ENCODE measurements at places on chromosomes 3 and 15.
A peak's percentile ranks its signal among the peaks of the same experiment; 100 is the strongest.

GRCh38 chr3:142118911-142119310 lies 30.4 kb downstream of the TFDP2 start:
- DNase-seq: no peak

- DNase-seq: no peak
These were observed 194.2 kb downstream of the MTHFS start for GRCh38 chr15:79702621-79703020.

DNA sequence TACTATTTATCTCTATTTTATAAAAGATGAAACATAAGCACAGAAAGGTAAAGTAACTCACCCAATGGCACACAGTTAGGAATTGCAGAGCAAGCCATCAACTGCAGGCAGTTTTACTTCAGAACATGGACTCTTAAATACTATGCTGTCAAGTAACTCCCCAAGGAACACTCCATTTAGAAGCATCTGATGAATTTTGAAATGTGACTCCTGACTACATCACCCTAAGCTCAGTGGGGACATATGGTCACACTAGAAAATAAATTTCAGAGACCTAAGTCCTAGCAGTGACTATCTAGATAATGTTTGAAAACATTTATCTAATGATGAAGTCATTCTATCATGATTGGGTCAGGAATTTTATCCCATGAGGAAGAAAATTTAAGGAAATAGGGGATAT lies 272.8 kb upstream of the ARRDC4 start:
- DNase-seq: no peak

- DNase-seq: no peak
These were observed 536.3 kb upstream of the NAALADL2 start for GRCh38 chr3:174322789-174323188.

- no peak for DNase-seq
These were observed 76.0 kb downstream of the CFAP20DC start for GRCh38 chr3:58973796-58974195.

GRCh38 chr3:82002491-82002890 lies 241.0 kb upstream of the GBE1 start:
- no peak for DNase-seq

- no peak for DNase-seq
These were observed 16.4 kb upstream of the LRIG1 start for GRCh38 chr3:66517241-66517640.

GRCh38 chr3:9550999-9551398 lies 2.6 kb downstream of the LHFPL4 start:
- DNase-seq: no peak

DNA sequence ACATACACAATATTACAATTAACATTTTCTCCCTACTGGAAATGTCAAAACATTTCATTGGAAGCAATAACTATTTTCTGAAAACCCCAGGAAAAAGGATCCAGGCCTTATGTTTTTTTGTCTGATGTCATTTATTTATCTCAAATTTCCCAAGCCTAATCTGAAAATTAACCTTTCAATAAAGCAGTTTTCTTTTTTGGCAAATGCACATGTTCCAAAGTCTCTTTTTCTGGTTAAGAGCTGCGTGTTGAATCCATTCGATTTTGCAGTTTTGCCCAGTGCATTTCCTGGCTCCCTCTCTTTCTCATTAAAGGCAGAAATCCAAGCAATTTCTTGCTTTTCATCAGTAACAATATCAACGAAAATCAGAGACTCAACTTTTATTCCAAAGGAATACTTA lies 222.3 kb downstream of the NR1D2 start:
- DNase-seq: no peak

- DNase-seq: peak; percentile 12
These were observed 99.5 kb downstream of the SNRPN start for GRCh38 chr15:25054329-25054728.

GRCh38 chr15:44775953-44776352 lies 39.6 kb downstream of the TRIM69 start:
- no peak for DNase-seq

DNA sequence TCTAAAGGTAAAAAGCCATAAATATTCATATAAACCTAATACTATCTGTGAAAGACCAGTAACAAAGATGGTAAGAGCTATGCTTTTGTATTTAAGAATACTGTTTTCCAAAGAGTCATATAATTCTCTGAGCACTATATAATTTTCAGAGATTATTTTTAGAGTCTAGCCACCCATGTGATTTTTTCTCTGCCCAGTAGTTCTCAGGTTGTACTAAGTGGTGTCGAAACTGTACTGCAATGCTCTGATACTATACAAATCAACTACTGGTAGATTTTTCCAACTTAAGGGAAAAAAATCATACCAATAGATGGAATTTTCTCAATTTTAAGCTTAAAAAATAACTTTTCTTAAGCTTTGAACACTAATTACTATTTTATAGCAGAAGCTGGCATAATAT lies 104.8 kb downstream of the MYO5A start:
- DNase-seq: no peak

DNA sequence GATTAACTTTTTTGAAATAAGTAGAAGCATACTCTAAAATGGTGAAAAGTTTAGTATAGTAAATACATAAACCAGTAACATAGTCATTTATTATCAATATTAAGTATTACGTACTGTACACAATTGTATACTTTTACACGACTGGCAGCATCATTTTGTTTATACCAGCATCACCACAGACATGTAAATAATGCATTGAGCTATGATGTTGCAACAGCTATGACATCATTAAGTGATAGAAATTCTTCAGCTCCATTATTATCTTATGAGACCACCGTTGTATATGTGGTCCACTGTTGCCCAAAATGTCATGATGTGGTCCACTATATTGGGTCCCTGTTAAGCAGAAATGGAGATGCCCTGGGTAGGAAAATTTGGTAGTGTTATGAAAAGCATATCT lies 51.3 kb downstream of the DRD3 start:
- DNase-seq: no peak

GRCh38 chr3:197124713-197125112 lies 95.1 kb upstream of the MELTF start:
- no peak for DNase-seq

- DNase-seq: no peak
These were observed 7.8 kb upstream of the POMGNT2 start for GRCh38 chr3:43113671-43114070.

GRCh38 chr3:58180099-58180880 lies 30.5 kb downstream of the DNASE1L3 start:
- DNase-seq: no peak

- no peak for DNase-seq
These were observed 178.3 kb downstream of the IGF1R start for GRCh38 chr15:98826658-98827057.

GRCh38 chr3:49104427-49105291 lies at the start of gene QARS1:
TSS of gene QARS1 (minus strand) at chr3:49104757. CDS start at chr3:49104733, 24 bp downstream.
- DNase-seq: peak; percentile 86

DNA sequence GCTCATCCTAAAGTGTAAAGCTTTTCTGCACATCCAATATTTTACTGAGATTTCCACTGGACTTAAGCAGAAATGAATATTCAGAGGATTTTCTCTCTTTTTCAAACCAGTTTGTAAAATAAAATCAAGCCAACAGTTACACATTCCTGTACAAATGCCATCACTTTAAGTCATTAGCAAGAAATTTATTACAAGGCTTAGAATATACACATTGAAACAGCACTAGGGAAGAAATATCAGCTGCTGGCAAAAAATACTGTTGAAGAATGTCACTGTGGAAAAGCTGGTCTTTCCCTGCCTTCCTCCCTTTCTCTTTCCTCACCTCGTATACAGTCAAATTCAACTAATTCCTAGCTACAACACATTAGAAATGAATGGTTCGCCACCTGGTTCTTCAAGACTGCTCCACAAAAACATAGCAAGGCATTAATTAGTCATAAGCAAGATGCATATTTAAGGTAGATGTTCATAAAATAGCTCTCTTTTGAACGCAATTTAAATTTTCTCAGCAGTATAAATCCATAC lies 21.3 kb downstream of the PLOD2 start:
- no peak for DNase-seq

DNA sequence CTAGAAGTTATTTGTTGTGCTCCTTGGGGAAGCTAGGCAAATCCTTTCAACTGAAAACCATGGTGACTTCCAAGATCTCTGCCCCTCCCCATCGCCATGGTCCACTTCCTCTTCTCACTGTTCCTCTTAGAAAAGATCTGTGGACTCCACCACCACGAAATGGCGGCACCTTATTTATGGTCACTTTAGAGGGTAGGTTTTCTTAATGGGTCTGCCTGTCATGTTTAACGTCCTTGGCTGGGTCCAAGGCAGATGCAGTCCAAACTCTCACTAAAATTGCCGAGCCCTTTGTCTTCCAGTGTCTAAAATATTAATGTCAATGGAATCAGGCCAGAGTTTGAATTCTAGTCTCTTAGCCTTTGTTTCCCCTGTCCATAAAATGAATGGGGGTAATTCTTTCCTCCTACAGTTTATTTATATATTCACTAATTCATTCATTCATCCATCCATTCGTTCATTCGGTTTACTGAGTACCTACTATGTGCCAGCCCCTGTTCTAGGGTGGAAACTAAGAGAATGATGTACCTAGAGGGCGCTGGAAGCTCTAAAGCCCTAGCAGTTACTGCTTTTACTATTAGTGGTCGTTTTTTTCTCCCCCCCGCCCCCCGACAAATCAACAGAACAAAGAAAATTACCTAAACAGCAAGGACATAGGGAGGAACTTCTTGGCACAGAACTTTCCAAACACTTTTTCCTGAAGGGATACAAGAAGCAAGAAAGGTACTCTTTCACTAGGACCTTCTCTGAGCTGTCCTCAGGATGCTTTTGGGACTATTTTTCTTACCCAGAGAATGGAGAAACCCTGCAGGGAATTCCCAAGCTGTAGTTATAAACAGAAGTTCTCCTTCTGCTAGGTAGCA lies 657 bp downstream of the PATL2 start:
- DNase-seq: no peak

DNA sequence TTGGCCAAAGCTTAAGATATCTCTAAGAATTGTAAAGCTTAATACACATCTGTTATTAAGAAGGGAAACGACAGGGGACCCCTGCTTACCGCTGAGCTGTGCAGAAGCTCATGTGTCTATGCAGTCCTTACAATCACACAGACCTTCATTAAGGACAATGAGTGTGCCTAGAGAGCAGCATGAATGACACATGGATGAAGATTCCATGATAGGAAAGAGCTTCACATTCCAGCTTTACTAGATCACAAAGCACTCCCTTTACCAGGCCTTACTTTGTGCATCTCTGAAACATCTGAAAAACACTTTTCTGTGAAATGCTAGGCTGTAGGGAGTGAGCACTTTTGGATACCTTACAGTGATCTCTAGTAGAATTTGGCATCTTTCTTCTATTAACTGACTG lies 32.0 kb downstream of the RNF168 start:
- DNase-seq: no peak

DNA sequence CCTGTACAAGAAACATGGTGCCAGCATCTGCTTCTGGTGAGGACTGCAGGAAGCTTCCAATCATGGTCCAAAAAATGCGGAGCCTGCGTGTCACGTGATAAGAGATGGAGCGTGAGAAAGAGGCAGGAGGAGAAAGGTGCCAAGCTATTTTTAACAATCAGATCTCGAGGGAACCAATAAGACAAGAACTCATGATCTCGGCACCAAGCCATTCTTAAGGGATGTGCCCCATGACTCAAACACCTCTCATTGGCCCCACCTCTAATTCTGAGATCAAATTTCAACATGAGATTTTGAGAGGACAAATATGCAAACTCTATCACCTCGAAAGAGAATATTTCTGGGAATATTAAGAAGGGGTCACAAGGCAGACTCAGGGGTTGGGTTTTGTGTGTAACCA lies 107.2 kb downstream of the PYDC2 start:
- DNase-seq: no peak

- DNase-seq: no peak
These were observed 79.5 kb downstream of the KBTBD8 start for GRCh38 chr3:67077656-67078055.

GRCh38 chr15:66682865-66683264 lies 19.2 kb upstream of the SMAD6 start:
- no peak for DNase-seq

GRCh38 chr3:135802171-135802570 lies 163.4 kb upstream of the PPP2R3A start:
- no peak for DNase-seq

- DNase-seq: no peak
These were observed 578.0 kb downstream of the UNC13C start for GRCh38 chr15:54556231-54556630.

DNA sequence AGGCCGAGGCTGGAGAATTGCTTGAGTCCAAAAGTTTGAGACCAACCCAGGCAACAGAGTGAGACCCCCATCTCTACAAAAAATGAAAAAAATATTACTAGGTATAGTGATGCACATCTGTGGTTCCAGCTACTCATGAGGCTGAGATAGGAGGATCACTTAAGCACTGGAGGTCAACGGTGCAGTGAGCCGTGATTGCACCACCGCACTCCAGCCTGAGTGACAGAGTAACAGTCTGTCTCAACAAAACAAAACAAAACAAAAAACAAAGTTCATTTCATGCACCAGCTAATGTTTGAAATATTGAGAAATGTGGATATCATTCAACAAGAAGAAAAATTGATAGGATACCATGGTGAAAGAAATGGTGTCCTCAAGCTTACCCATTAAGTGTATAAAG lies 450.5 kb upstream of the TPRG1 start:
- DNase-seq: no peak

GRCh38 chr3:186144257-186144656 lies 35.4 kb upstream of the ETV5 start:
- DNase-seq: no peak

DNA sequence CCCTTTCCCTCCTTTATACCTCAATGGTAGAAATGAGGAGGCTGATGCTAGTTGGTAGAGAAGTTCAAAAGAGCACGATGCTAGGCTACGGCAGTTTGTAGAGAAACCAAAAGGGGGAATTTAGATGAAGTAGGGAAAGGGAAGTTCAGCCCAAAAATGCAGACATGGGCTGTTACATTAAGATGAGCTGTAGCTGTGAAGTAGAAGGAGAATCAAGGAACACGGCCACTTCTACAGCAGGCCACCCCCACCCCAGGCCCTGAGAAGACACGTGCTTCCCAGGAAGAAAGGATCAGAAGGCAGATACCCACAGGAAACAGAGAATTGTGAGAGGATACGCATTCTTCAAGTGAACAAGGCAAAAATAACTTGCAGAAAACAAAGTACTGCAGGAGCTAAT lies 2.1 kb upstream of the PARP14 start:
- DNase-seq: no peak

DNA sequence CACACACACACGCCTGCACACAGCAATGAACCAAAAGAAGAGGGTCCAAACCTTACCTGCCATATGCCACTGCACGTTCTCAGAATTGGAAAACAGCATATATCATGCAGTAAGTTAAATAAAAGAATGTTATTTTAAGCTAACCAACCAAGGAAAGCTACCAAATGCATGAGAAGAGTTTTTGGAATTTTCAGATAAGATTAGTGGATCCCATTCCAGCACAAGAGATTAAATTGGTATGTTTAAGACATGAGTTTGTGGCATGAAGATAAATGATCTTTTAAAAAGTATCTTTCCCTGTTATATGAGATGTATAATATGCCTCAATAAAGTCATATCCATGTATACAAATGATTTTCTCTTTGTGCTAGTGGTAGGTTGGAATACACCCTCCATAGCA lies 811.4 kb downstream of the NR2F2 start:
- DNase-seq: no peak

All from mesothelial cell of epicardium (in vitro differentiated cells).